ENCODE measurements at places on chromosomes 2 and 18.

- no peak for DNase-seq
Measured at GRCh38 chr2:128640845-128641360, 322.2 kb upstream of the HS6ST1 start.

DNA sequence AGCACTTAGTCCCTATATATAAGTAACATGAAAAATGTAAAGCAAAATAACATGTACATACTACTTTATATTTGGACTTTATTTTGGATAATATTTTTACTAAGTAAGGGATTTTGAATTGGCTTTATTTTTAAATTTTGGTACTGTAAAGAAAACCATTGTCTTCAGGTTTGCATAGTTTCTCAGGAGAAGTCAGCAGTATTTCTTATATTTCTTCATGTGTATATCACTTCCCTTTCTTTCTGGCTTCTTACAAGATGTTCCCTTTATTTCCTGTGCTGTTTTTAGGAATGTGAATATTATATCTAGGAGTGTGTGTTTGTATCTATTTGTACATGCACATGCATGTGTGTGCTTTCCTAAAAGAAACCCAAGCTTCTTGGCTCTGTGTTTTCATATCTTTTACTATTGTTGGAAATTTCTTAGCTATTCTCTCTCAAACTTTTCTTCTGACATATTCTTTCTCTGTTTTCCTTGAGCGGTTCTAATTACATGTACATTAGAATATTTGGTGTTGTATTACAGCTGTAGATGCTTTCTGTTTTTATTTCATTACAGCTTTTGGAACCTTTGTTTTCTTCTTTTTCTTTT lies 1549.7 kb upstream of the ACVR2A start:
- no peak for DNase-seq

GRCh38 chr2:215966274-215966673 lies 47.1 kb downstream of the MREG start:
- no peak for DNase-seq

GRCh38 chr18:30987467-30988241 lies 54.9 kb downstream of the DSC3 start:
- no peak for DNase-seq

DNA sequence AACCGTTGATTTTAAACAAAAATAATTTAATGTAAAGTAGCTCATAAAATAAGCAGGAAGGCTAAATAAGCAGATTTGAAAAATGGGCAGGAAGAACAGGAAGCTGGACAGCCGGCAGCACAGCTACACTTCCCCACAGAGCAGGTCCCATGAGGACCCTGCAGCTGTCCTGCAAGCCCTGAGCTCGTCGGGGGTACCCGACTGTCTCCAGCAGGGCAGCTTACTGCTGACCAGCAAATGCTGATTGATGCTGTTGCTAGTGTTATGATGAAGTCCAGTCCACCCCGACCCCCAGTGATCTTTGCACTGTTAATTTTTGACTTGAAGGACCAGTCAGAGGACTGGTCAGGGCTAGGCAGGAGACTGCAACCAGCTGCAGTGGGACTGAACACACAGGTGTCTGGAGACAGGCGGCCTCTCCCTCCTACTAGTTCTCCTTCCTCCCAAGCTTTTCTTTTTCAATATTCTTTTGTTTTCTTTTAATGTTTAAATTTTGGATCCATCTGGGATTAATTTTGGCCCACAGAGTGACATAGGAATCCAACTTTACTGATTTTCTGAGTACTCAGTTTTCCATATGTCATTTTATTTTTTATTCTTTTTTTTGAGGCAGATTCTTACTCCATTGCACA lies 27.7 kb downstream of the POLE4 start:
- DNase-seq = no peak

DNA sequence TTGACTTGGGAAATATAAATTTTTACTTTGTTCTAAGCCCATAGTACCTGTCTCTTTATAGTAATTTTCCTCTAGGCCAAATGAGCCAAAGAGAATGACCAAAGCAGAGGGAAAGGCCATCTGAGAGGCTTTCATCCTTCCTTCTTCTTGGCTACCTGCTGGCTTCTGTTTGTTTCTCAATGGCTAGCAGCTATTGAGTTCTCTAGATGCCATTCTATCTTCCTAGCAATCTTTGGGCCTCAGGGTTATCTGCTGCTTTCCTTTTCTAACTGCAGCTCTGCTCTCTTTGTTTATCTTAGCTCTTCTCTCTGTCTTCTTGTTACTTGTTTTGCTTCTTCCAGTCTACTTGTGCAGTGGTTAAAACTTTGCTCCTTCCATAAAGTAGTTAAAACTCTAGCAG lies 601.1 kb upstream of the NRXN1 start:
- no peak for DNase-seq

- no peak for DNase-seq
Measured at GRCh38 chr2:31940920-31941319, 69.9 kb downstream of the MEMO1 start.

GRCh38 chr2:174764280-174765255 lies at the start of gene CHRNA1:
Gene CHRNA1 (minus strand): TSS chr2:174764472. CDS start chr2:174764394, 78 bp downstream.
- DNase-seq = no peak

DNA sequence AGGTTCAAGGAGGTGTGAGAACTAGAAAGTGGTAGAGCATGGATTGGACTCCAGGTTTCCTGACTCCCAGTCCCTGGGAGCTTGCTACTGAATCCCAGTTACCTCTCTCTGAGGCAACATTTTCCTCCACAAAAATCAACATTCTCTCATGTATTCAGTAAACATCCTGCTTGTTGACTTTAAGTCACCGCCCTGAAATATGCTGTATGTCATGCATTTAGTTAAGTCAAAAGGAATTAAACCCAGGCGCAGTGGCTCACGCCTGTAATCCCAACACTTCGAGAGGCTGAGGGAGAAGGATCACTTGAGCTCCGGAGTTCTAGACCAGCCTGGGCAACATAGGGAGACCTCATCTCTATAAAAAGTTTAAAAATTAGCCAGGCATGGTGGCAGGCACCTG lies 3.8 kb downstream of the MATN3 start:
- DNase-seq = no peak

- DNase-seq = no peak
Measured at GRCh38 chr2:166758956-166759355, 129.3 kb upstream of the XIRP2 start.

- no peak for DNase-seq
Measured at GRCh38 chr2:96521219-96521618, 15.3 kb upstream of the ARID5A start.

- no peak for DNase-seq
Measured at GRCh38 chr2:204228169-204228886, 291.8 kb downstream of the ICOS start.

GRCh38 chr2:176111309-176111663 lies 4.2 kb downstream of the HOXD11 start:
- no peak for DNase-seq

DNA sequence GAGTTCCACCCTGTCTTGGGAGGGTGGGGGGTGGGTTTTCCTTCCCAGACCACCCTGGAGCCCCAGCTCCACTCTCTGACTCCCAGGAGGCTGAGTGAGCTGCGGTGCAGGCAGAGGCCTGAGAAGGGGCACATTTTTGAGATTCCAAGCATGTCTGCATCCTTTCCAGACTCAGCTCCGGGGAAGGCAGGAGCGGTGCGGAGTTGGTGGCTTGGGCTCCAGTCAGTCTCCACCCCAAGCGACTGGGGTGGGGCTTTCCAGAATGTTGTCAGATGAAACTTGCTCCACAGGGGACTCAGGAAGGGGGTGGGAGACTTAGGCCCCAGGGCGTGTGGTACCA lies 44.2 kb upstream of the HS6ST1 start:
- no peak for DNase-seq

- no peak for DNase-seq
Measured at GRCh38 chr2:197254776-197255530, 55.6 kb downstream of the ANKRD44 start.

DNA sequence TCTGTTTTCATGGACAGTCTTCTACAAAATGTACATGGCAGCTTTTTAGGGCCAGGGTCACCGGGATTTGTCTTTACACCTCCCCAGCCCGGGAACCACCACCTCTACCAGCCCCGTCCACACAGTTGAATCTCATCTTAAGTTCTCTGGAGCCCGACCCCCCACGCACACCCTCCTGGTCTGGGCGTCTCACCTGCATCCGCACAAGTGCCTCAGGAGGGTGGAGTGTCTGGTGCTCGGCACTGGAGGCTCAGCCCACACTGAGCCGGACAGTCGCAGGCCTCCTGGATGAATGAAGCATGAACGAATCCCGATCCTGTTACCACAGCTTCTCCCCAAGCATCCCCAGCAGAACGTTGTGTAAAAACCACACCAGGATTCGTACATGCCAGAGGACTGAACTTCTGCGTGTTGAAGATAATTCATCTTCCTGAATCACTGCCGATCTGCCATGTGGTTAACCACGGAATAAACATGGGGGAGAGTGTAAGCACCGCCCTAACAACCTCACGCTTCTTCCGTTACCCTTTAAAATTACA lies 162.0 kb downstream of the RTP5 start:
- no peak for DNase-seq
